ENCODE measurements at places on chromosomes 1 and 21.

DNA sequence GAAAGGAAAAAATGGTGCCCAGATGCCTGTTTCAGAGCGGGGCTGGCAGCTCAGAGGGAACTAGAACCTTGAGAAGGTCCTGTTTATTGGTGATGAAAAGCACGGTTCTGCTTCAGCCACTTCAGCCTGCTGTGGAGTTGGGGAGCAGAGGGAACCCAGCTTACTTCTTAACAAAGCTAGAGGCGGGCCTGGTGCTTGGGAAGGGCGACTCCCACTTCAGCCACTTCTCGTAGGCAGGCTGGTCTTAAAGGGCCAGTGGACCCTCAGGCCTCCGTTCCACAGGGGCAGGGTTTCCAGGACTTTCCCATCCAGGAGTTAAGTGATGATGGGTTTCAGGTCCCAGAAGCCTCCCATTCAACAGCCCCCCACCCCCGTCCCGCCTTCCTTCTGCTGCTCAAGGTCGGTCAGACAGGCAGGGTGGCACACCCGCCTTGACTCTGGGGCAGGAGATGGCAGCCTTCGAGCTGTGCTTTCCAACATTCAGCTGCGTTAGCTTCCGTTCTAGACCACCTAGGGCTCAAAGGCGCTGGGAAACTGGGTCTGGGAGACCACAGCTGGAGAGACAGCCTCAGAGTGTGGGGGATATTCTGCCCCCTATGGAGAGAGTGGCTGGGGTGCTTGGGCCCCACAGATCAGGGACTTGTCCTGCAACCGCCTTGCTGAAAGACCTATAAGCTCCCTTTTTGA lies 3.4 kb downstream of the RUNX3 start:
- DNase-seq: no peak

DNA sequence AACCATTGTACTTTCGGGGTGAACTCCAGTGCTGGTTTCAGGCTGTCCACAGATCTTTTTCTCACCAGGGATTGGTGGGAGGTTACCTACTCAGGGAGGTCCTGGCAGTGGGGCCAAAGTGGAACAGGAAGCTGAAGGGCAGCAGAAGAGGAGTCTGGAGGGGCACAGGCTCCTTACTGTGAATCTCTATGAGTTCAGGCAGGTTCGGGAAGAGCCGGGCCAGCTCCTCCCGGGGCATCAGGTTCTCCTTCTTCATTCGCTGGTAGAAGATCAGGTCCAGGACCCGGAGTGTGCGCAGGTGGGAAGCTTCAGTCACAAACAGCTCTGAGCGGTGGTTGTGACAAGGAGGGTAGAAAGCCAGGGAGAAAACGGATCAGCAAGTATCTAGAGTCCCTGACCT lies 26.7 kb downstream of the LRRC71 start:
- no peak for DNase-seq

- no peak for DNase-seq
Measured at GRCh38 chr1:179823693-179824092, 53.9 kb downstream of the TOR1AIP2 start.

GRCh38 chr1:47223174-47223920 lies 8.7 kb downstream of the TAL1 start:
- no peak for DNase-seq

- no peak for DNase-seq
Measured at GRCh38 chr21:38631206-38631605, 132.9 kb upstream of the ERG start.

DNA sequence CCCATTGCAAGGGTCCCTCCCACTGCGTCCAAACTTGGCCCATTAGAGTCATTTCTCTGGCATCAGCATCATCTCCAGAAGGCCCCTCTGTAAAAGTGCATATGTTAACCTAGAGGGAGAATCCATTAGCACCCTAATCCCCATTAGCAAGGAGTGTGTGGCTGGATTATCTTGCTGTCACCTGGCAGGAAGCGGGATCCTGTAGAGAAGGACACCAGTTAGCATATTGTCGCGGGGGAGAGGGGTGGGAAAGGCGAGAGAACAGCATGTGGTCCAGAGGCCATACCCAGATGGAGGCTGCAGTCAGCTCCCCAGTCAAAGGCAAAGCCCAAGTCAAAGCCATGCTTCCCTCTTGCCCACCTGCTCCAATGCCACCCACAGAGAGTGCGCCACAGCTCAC lies 64.0 kb downstream of the OLIG1 start:
- no peak for DNase-seq

- DNase-seq: no peak
Measured at GRCh38 chr1:5739561-5740078, 252.6 kb downstream of the NPHP4 start.

GRCh38 chr1:31639543-31639942 lies 5.1 kb downstream of the PEF1 start:
- DNase-seq: no peak
